ENCODE measurements at places on chromosomes 5 and 9.

DNA sequence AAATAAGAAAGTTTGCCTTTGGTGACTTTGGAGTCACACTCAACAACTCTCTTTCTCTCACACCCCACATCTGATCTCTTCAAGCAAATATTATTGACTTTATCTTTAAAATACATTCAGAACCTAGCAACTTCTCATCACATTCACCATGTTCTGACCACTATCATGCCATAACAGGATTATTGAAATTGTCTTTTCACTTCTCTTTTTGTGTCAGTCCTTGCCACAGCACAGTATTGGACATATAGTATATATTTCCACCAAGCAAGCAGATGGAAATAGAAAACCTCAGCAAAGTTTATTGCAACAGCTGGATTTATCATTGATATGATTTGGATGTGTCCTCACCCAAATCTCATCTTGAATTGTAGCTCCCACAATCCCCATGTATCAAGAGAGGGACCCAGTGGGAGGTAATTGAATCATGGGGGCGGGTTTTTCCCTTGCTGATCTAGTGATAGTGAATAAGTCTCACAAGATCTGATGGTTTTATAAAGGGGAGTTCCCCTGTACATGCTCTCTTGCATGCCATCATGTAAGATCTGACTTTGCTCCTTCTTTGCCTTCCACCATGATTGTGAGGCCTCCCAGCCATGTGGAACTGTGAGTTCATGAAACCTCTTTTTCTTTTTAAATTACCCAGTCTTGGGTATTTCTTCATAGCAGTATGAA is 26.9 kb upstream of the ITGA1 start:
- no peak for DNase-seq

DNA sequence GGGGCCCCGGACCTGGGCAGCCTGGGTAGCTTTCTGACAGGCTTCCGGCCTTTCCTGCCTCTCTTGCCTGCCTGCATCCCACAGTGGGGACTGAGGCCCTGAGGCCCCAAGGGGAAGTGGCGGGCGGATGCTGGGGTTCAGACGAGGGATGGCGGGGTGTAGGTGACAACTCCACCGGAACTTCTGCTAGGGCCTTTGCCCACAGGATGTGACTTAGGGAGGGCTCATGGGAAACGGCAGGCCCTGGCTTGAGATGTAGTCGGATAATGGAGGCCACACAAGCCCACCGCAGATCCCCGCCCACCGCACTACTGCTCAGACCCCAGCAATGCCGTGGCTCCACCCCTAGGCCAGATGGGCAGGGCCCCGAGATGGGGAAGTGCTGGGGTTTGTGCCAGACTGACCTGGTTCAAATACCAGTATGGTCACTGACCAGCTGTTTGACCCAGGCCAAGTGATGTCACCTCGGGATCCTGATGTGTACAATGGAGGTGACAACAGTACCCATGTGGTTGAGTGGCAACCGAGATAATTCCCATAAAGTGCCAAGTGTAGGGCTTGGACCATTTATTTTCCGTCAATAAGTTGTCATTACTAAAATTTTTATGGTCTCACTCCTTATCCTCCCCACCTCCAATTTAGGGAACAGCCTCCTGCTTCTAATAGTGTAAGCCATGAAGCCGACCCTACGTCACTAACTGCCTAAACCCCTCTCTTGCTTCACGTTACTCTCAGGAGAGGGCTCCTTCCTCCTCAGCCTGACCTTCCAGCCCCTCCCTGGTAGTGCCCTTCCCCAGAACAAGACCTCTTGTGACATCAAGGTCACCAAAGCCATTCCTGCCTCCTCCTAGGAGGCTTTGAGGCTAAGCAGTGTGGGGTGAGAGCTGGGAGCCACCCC is 2.5 kb upstream of the CDK9 start:
- DNase-seq: no peak

GRCh38 chr5:75568202-75568601 is 43.1 kb upstream of the ANKDD1B start:
- no peak for DNase-seq

DNA sequence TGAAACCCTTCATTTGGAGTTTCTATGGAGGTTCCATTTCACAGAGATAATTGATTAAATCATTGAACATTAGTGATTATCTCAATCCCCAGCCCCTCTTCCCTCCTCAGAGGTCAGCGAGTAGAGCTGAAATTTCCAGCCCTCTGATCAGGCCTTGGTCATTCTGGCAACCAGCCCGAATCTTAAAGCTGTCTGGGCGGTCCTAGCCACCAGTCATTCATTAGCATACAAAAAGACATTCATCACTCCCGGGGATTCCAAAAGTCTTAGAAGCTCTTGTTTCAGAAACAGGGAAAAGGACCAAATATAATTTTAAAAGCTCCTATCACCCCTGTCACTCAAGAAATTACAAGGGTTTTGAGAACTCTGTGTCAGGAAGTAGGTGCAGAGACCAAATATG is 41.3 kb downstream of the ZNF474 start:
- no peak for DNase-seq

- no peak for DNase-seq
Measured at GRCh38 chr5:73531356-73531755, 33.1 kb downstream of the BTF3 start.

GRCh38 chr5:15420201-15420600 is 79.8 kb upstream of the FBXL7 start:
- no peak for DNase-seq

DNA sequence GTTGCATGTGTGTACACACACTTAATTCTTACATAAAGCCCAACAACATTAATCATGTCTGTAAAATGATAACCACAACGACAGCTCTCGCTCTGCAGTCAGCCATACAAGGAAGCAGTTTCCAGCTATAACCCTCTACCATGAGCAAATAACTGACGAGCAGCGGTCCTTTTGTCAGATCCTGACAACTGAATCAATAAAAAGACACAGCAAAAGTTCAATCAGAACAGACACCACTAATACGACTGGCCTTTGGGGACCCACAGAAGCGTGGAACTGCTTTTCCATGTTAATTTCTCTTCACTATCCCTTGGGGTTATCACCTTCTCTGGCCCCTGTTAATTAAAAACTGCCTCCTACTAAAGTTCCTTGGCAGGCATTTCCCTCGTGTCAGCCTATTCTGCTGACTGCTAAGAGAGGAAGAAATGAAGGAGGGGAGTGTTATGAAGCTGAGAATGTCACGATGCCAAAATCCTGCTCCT is 722.8 kb upstream of the GRAMD2B start:
- no peak for DNase-seq

GRCh38 chr5:132274050-132274792 is 16.7 kb downstream of the PDLIM4 start:
- no peak for DNase-seq

DNA sequence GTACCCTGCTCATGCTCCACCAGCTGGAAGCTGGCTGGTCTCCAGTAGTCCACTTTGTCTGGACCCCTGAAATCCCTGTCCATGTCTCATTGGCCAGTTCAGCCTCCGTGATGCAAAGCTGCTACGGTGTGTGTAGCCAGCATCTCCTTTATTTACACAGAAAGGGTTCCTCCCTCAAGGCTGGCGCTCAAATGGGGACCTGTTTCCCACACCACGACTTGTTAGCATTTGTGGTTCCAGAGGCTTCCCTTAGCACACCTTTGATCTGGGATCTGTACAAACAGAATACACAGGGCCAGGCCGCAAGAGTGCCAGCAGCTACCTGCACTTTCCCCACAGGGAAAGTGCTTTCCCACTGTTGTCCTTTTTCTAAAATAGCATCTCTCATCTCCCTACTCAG is 5.7 kb upstream of the SMU1 start:
- no peak for DNase-seq

DNA sequence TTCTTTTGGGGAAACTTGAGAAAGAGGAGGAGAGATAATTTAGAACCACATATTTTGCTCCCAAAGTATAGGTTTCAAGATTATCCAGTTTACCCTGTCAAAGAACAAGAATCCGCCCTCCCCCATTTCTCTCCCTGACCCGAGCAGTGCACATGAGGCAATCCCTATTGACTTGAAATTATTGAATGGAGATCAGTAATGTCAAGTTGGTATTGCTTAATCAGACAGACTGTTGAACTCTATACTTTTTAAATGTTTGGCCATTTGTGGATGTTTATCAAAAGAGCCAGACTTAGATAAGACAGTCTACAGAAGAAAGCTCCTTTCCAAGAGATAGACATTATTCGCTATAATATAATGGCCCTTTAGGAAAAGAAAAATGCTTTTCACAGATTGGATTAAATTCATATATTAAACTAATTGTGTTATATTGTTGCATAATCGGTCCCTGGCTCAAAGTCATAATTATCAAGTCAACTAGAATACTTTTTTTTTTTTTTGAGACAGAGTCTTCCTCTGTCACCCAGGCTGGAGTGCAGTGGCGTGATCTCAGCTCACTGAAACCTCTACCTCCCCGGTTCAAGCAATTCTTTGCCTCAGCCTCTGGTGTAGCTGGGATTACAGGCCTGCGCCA is 5.3 kb downstream of the SLC25A25 start:
- DNase-seq: no peak

DNA sequence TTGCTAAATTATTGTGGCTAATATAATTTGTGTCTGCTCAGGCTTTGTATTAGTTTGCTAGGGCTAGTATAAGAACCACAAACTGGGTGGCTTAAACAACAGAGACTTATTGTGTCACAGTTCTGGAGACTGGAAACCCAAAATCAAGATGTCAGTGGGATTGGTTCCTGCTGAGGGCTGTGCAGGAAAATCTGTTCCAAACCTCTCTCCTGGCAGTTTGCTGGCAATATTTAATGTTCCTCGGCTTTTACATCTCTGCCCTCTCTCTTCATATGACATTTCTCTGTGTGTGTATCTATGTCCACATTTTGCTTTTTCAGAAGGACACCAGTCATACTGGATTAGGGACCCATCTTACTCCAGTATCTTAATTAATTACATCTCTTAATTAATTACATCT is 498.8 kb upstream of the CD180 start:
- no peak for DNase-seq

- no peak for DNase-seq
Measured at GRCh38 chr5:156401804-156402203, 74.8 kb downstream of the SGCD start.

- DNase-seq: no peak
Measured at GRCh38 chr5:114335391-114335790, 26.5 kb upstream of the KCNN2 start.
